ENCODE measurements at places on chromosomes 2 and 18.

- peak; percentile 89 for DNase-seq
Observed at GRCh38 chr2:65436169-65436823, 3.9 kb upstream of the SPRED2 start.

- DNase-seq: no peak
Observed at GRCh38 chr2:180195847-180196246, 188.8 kb upstream of the CWC22 start.

DNA sequence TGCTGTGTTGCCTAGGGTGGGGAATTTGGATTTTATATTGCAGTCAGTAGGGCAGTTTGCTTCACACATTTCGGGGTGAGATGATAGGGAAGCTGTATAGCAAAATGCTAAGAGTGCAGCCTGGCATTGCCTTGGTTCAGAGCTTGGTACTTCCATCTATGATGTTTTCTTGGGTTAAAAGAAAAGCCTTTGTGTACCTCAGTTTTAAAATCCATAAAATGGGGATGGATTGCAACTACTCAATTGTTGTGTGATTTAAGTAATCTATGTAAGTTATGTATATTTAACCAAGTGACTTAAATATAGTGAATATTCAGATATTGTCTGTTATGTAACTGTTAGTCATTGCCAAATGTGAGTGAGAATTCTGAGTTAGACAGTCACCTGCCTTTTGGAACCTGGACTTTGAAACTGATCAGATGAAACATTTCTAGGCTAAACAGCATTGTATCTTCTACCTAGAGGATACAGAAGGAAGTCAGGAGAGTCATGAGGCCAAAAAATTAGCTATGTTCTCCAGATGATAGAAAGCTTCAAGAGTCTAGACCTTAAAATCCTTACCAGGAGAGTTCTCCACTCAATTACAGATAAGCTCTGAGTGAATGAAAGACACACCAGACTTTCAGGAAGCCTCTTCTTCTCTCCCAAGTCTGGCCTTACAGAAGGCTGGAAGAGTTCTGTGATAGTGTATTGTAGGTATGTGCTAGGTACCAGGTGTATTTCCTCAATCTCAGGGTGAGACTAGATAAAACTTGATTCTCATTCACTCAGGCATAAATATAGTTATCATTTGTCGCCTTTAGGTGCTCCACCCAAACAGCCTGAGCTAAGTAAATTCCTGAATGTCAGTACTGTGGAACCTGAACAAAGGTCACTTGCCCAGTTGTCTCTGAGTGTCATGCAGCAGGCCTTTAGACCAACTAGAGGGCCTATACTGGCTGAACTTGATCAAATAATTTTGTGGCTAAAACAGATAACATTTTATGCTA, 7.5 kb downstream of the RIOK3 start:
- DNase-seq: no peak

DNA sequence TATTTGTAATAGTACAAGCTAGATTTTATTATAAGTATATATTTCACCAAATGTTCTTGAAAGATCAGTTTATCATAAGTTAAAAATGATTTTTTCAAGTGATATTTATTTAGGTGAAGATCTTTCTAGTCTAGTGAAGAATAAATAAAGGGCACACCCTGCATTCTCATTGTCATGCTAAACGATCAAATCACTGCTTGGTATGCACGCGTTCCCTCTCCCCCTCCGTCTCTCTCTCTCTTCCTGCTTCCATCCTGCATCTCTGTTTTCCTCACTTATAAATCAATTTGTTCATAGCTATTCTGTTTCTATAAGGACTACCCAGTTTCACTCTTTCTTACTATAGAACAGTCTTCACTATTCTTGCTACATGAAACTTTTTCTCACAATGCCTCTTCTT, 1067.4 kb downstream of the LRP1B start:
- no peak for DNase-seq

GRCh38 chr2:224918626-224919471, 123.4 kb downstream of the DOCK10 start:
- no peak for DNase-seq

- DNase-seq: no peak
Observed at GRCh38 chr2:219836647-219837177, 209.3 kb downstream of the SLC4A3 start.

DNA sequence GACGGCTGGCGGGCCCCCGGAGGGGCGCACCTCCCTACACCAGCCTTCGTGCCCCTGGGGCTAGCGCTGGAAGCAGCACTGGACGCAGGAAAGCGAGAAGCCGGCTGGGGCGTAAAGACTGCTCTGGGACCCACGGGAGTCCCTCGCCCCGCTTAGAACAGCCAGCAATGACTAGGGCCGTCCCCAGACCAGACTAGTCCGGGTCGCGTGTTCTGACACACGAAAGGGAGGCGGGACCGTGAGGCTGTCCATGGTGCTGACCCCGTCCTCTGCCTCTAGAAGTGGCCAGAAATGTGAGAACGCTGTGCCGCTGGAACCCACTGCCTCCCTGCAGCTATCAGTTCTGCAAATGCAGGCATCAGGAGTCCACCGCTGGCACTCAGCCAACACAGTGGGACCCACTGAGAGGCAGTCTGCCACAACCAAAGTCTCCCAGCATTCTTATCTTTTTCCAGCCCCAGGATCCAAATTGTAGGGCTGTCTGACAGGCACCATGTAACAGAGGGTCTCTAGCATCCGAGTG, at the start of gene UCN:
TSS of gene UCN (minus strand) at position 87 of the 523 bp plus-strand sequence. CDS start 550 bp downstream, outside the sequence.
- DNase-seq: no peak

GRCh38 chr2:224211181-224211480, 172.0 kb upstream of the SERPINE2 start:
- no peak for DNase-seq

GRCh38 chr2:18630101-18630500, 40.7 kb upstream of the NT5C1B start:
- DNase-seq: peak; percentile 60

- no peak for DNase-seq
Observed at GRCh38 chr2:209671020-209671680, 100.5 kb upstream of the UNC80 start.

- peak; percentile 77 for DNase-seq
Observed at GRCh38 chr2:205675861-205676516, 6.3 kb upstream of the NRP2 start.

DNA sequence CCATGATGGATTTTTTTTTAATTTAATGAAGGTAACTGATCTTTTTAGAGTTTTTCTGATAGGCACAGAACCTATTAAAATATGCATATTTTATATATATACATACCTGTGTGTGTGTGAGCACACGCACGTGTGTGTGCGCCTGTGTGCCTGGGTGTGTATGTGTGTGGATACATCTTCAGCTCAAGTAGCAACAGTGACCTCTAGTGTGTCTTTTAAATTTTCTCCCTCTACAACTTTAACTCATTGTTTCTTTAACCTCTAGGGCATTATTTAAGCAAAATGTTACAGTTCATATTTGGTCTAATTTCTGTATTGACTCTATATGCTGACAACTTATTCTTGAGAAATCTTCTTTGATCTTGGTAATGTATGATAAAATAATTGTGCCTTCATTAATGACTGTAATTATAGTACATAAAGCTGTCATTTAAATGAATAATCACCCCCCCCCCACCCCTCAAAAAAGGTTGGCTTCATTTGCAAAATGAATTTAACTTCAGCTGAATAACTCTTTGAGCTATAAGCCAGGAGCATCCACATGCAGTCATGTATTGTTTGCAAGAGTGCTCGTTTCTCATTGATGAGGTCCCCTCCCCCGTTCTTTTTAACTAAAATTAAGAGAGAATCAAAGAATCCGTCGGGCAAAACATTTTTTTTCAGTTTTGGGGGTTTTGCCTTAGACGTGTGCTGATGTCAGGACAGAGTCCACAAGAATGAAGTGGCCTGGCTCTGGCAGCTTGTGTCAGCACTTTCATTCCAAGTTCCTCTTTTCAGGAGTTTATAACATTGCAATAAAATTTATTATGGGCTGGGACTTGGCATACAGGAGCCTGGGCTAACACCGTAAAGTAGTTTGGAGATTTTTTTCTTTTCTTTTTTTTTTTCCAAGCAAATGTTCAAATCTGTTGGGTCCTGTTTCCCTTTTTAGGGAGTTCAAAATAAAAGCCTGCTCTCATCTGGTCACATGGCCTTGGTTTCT, 80.0 kb downstream of the ETAA1 start:
- DNase-seq: peak; percentile 49

DNA sequence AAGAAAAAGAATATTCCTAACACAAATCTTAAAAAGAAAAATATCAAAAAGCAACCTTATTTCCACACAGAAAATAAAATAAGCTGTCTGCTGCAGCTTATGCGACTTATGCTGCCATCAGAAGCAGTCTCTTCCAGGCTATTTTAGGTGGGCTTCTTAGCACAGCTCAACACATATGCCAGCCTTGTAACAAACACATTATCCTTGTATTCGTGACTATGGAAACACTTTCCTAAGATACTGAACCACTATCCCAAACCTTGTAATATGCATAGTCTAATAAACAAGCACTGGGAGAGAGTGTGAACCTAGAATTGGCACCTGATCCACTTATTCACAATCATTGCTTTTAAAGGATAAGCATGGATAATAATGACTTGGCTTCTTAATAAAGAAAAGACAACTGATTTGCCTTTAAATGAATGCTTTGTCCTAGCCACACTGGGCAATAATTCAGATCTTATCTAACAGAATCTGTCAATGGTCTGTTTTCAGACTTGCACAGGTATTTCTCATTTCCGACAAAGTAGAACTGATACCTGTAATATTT, 40.0 kb upstream of the RNU4ATAC start:
- no peak for DNase-seq

DNA sequence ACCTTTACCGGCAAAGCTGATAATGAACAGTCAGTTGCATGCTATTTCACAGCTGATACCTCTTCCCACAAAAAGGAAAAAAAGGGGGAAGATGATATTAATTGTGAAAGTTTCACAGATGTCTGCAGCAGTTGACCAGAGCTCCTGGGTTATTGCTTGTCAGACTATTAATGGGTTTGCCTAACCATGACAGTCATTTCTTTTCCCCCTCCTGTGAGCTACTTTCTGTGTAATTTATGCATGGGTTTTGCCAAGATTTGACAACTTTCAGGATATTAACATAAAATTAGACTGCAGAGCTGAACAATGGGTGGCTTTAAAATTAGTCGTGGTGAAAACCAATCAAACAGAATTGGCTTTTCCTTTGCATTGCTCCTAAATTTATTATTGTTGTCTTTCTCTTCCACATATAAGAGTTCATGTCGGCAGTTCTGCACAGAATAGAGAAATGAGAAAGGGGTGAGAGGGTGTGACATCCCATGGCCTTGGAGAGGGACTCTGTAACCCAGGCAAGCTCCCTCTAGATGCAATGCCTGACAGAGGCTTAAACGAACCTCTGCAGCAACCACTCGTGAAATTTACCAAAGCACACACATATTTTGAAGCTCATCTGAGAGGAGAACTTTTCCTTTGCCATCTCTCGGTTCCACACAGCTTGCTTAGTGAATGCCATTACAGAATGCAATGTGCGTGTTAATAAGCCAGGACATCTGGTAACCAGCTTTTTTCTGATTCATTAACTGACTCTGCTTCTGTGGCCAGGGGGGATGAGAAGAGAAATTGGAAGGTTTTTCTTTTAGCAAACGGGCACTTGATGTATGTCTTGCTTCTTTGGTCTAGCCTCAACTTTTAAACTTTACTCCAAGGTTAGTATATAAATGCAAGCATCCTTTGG, 82.2 kb upstream of the ITGA4 start:
- DNase-seq: no peak

DNA sequence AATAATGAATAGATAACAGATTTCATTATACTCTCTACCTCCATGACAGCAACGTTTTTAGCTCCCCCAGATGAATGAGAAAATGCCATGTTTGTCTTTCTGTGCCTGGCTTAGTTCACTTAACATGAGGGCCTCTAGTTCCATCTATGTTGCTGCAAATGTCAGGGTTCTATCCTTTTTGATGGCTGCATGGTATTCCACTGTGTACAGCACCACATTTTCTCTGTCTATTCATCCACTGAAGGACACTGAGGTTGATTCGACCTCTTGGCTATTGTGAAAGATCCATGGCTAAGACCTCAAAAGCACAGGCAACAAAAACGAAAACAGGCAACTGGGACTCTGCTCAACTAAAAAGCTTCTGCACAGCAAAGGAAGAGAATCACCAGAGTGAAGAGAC, 264.6 kb downstream of the HDAC4 start:
- DNase-seq: no peak

GRCh38 chr2:78757640-78758039, 267.9 kb upstream of the REG3G start:
- no peak for DNase-seq

- no peak for DNase-seq
Observed at GRCh38 chr2:61161888-61162287, at the start of gene C2orf74. Gene C2orf74 (plus strand): TSS chr2:61162188. CDS start chr2:61162515, 327 bp downstream.

GRCh38 chr2:149908726-149909683, 321.4 kb upstream of the MMADHC start:
- DNase-seq: peak; percentile 73

GRCh38 chr2:20818820-20819219, 4.1 kb downstream of the LDAH start:
- no peak for DNase-seq

GRCh38 chr18:12008842-12009580, 27.7 kb downstream of the IMPA2 start:
- no peak for DNase-seq

DNA sequence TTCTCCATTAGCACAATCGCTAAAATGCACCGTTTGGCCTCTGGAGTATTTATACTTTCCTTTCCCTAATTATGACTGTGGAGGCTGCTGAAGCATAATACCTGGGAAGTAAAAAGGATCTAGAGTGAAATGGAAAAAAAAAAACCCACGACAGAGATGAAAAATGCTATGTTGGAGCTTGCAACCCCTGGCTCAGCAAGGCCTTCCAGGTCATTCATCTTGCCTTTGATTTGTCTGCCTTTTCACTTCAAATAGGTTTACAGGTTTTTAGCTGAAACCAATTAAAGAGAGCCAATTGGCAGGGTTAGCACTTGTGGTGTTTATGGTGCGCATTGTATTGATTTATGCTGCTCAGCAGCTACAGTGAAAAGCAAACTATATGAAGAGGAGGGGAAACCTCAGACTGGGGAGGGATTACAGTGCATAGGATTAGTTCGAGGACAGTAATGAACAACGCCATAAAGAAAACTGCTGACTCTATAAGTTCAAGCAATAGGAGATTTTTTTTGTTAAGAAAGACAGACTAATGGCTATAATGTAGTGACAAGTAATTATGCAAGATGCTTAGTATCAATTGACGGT, 347.9 kb downstream of the MEIS1 start:
- DNase-seq: no peak

- DNase-seq: no peak
Observed at GRCh38 chr18:76553715-76554546, 58.9 kb upstream of the ZNF516 start.

DNA sequence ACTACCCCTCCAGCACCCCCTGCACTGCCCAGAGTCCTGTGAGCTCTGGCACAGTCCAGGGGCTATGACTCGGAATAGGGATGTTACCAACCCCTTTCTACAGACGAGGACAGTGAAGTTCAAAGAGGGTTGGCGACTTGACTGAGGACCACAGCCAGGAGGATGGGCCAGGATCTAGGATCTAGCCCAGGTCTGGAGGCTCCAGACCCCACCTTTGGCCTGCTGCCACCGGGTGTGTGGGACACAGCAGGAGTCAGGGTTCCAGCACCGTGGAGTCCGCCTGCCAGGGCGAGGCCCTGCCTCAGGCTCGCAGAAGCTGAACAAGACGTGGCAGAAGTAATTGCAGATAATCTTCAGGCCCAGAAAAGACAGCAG, 37.9 kb upstream of the GPC1 start:
- no peak for DNase-seq

- peak; percentile 80 for DNase-seq
Observed at GRCh38 chr2:61229936-61230335, 67.9 kb downstream of the C2orf74 start.

Measured in LHCN-M2 (cell line).